ENCODE measurements at places on chromosomes 4 and X.

DNA sequence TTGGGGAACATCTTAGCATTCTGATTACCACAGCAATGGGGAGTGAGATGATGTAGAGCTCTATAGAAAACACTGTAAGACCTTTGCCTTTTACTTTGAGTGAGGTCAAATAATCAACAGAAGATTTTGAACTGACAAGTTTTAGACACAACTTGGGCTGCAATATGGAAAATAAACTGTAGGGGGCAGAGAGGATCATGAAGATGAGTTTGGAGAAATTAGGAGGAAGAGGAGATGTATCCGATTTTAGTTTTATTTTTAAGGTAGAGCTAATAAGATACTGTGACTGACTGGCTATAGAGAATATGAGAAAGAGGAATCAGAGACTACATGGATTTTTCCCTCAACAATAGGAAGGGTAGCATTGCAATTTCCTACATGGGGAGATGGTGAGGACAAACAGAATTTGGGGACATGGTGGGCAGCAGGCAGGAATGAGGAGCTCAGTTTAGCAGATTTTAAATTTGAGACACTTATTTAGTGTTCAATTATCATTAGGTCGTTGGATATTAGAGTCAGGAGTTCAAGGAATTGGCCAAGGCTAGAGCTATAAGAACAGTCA, 563.1 kb downstream of the INPP4B start:
- no peak for DNase-seq

GRCh38 chr4:120225527-120225926, 158.9 kb upstream of the MAD2L1 start:
- no peak for DNase-seq

- no peak for DNase-seq
These were observed 39.3 kb upstream of the MAGEA10 start for GRCh38 chrX:152177497-152178269.

DNA sequence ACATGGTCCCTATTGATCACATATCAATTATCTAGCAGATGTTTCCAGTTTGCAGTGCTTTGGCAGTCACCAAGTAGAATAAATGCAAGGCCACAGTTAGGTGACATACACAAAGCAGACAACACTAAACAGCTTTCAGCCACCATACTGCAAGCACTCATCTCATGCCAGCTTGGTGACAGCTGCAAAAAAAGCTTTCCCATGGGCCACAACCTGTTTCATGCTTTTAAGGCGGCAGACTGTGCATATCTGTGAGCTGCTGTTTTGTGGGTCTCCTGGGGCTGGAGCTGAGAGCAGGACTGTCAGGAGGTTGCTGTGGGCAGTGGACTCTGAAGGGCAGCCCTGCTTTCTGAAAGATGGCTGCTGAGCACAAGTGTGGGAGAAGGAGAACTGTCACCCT, 82.6 kb downstream of the FHDC1 start:
- no peak for DNase-seq

- peak; percentile 18 for DNase-seq
These were observed 46.5 kb upstream of the HMX1 start for GRCh38 chr4:8917868-8918783.

DNA sequence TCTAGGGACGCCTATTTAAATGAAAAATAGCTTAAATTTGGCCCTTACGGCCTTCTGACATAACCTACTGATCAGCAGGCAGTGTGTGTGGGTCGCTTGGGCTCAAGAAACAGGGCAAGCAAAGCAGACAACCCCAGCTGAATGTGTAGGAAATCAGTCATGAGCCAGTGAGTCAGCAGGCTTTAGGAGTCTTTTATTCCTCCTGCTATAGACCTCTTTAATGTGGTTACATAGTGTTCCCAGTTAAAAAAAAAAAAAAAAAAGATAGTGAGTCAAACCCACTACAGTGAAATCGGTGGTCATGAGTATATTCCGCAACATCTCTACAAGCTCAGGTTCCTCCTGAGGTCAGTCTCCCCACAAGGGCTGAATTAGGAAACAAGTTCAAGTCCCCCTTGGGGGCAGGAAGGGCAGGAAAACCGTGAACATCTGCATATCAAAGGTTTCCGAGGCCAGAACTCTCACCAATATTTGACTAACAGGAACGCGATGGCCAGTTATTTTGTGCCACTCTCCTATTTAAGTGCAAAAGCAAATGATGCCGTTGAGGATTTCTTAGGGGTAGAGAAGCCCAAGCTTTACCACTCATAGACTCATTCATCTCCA, 32.7 kb downstream of the ACSL1 start:
- peak; percentile 51 for DNase-seq
